ENCODE measurements at places on chromosomes 13 and 19.

GRCh38 chr19:3024870-3025548, 4.1 kb downstream of the TLE2 start:
- peak; percentile 81 for DNase-seq

- DNase-seq: no peak
Observed at GRCh38 chr19:4086411-4086867, 19.7 kb upstream of the ZBTB7A start.

DNA sequence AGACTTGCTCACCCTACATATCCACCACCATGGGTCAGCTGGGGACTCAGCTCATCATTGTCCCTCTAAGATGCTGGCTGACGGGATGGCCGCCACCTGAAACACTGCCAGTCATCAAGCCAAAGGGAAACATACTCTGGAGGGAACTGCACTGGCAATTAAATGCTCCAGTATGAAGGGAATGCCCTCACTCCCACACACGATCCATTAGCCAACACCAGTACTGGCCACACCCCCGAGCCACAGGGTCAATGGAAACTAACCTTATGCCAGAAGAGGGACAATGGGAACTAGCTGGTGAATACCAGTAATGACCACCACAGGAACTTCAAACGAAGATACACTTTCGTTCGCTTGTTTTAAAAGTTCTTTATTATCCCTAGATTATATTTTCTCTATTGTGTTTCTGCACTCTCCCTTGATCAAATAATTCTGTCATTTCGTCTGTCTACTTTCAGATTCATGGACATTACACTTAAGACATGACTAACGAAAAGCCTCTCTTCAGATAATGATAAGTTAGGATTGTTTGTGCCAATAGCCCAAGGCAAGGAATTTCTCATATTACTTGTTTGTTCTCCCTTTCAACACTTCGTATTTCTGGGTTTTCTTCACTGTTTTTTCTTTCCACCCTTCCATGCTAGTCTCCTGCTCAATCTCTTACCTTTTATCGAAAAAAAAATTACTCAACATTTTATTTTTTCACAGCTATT, 1.7 kb upstream of the ZNF507 start:
- DNase-seq: no peak

GRCh38 chr13:113845055-113845454, 18.8 kb downstream of the GAS6 start:
- peak; percentile 25 for DNase-seq

DNA sequence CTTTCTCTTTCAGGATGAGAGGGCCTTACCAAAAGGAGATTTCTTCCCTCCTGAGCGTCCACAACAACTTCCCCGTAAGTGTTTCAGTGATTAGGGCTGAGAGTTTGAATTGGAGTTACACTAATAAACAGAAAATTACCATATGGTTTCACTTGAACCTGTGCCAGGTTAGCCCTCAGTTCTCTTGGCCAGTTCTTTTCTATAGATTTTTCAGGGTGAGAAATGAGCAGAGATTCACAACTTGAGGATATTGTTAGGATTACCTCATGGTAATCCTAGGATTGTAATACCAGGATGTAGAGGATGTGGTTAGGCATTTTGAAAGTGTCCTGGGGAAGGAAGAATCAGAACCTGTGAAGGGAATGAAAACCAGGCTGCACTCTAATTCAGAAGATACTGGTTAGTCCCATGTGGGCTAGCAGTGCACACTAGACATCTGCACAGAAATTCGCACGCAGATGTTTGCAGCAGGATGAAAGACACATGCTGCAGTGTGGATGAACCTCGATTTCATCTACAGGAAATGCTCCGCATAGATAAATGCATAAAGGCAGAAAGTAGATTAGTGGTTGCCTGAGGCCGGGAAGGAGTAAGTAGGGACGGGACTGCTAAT, 24.1 kb downstream of the HNRNPM start:
- DNase-seq: no peak

- DNase-seq: no peak
Observed at GRCh38 chr13:30864433-30865122, 41.5 kb upstream of the MEDAG start.

- DNase-seq: no peak
Observed at GRCh38 chr13:61592489-61592888, 176.8 kb upstream of the PCDH20 start.

GRCh38 chr19:54478677-54479266, 5.7 kb upstream of the CDC42EP5 start:
- DNase-seq: peak; percentile 81

DNA sequence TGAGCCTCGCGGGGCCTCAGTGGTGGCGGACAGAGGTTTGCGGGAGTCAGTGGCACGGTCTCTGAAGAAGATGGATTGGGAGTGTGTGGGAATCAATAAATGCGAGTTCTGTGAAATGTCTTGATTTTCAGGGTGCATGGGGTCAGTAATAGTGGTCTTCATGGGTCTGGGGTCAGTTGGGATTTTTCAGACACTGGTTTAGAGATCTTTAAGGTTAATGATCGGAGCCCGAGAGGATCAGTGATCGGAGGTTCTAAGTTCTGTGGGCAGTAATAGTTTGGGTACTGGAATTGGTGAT, 377 bp downstream of the ZNF793 start:
- no peak for DNase-seq

DNA sequence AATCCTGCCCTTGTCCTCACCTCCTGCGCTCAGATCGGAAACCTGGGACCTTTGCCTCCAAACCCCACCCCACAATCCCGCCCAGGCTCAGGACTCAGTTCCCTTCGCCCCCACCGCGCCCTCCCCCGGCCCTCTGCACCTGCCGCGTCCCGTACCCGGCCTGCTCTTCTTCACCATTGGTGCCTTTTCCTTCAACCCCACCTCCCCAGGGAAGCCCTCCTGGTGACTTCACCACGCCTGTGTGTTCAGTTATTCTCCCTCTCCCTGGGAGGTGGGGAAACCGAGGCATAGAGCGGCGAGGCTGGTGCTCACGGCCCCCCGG, 19.3 kb upstream of the TCF3 start:
- no peak for DNase-seq

DNA sequence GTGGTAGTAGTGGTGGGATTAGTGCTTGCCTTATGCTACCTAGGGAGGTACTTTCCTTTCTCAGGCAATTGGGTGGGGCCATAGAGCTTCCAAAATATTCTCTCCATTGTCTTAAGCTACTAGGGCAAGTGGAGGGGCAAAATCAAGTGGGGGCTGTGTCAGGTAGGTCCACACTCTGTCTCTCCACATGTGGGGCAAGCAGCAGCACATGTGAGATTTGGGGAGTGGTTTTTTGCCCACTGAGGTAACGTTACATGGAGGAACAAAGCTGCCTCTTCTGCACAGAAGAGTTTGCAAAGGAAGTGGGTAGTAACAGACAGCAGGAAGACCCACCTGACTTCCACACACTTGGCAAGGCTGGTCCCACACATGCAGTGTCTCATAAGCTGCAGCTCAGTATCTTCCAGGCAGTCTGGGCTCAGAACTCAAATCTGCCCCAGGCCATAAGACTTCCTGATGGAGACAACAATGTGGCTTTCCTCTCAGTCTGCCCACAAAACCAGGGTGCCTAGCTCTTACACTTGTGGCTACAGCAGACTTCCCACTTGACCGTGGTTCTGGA, 1581.5 kb upstream of the PCDH20 start:
- no peak for DNase-seq

All from H7 (cell line).